NCI-H510A treated with DMSO at 0.1 percent for 48 hours (cell line): ENCODE measurements at places on chromosomes 2 and 18.

- DNase-seq, result no peak
Measured at GRCh38 chr2:117698287-117698686, 116.2 kb upstream of the DDX18 start.

DNA sequence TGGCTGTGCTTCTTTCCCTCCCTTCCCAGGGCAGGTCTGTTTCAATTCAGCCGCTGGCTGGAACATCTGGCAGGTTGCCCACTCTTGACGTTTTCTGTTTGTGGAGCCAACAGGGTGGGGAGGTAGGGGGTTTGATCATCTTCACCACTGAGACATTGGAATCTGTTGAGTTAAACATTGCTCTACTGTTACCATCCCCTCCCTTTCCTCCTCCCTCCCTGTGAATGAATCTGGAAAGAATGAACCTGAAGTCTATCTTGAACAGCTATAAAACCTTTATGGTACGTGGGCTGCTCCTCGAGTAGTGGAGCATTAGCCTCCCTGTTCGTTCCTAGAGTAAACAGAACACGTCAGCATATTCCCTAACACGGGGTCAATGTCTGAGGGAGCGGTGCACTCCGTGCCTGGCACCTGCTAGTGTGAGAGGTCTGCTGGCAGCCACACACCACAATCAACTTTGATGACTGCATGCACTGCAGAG lies 249.9 kb upstream of the RBBP8 start:
- DNase-seq, result no peak

DNA sequence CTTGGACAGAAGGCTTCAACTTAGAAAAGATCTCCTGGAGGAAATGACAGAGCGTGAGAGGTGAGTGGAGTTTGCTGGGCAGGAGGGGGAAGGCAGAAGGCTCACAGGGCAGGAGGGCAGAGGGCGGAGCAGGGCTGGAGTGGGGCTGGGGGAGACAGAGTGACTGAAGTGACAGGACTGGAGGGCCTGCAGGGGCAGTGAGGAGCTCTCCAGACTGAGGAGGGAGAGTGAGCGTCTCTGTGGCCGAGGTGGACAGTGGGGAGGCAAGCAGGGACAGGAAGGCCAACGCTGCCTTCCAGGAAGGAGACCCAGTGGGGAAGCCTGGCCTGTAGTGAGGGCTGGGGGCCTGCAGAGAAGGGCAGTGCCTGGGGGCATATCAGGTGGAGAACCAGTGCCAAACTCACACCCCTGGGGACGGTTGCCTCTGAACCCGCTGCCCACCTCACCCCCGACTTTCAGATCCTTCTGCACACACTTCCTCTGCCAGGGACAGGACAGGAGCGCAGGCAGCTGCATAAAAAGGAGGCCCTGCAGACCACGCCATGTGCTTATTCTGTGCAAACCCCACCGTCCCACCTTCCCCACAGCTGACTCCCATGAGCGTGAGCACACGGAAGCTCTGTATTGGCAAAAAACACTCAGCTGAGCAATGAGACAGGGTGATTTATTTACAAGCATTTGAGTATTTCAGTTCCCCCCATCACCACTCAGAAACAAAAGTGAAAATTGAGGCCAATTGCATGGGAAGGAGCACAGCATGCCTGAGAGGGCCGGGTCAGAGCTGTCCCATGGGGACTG lies 244.3 kb downstream of the FAM210A start:
- no peak for DNase-seq

DNA sequence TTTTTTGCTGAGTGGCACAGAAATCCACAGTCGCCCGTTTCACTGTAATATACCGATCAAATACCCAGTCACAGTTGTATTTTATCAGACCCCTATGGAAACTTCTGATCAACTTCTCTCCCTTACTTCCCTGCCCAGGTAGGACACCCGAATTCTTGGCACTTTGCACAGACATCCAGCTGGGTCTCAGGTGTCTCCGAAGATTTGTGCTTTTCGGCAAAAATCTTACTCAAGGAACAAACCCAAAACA lies 596 bp downstream of the MREG start:
- no peak for DNase-seq

GRCh38 chr2:71612581-71613402 lies 159.4 kb downstream of the DYSF start:
- no peak for DNase-seq

DNA sequence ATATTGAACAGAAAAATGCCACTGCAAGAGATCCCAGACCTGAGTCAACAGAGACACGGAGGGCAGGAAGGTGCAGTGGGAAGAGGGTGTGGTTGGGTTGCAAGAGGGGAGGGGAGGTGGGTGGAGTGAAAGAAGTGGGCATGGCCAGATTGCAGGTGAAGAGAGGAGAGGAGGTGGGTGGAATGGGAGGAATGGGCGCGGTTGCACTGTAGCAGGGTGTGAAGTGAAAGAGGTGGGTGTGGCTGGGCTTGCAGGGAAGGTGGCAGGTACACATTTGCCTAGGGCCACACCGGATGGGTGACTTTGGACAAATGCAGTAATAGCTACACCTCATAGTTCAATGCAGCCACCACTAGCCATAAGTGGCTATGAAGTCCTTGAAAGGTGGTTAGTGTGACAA lies 71.1 kb downstream of the DOCK10 start:
- peak; percentile 12 for DNase-seq

DNA sequence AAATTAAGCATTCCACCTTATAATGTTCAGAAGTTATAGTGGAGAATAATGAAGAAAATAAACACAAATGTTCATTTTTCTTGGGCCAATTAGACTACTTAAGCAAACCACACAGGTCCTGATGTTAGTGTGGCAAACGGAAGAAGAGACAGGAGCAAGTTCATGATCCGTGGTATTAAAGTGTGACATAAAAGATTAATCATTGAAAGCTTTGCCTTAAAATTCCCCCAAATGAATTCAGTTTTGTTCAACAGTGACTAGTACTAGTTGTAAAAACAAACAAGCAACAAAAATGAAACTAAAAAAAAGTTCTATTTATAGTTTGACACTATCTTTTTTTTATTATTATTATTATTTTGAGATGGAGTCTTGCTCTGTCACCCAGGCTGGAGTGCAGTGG lies 73.7 kb downstream of the RFTN2 start:
- DNase-seq, result no peak

DNA sequence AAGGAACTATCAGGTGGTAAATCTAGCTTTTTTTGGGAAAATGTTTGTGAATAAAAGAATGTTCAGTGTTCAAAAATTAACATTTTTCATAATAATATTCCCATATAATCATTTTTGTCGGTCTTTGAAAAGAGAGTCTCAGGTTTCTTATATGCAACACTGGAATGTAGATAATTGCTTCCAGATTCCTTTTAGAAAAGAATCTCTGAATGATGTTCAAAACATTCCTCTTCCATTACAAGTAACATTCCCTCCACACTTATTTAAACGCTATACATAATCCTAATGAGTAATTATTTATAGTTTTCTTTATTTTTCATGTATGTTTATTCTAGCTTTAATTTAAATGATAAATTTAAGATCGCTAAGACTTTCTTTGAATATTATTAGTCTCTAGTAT lies 7.0 kb downstream of the ZSWIM2 start:
- DNase-seq, result no peak

GRCh38 chr18:56321470-56321869 lies 316.9 kb downstream of the TXNL1 start:
- no peak for DNase-seq

DNA sequence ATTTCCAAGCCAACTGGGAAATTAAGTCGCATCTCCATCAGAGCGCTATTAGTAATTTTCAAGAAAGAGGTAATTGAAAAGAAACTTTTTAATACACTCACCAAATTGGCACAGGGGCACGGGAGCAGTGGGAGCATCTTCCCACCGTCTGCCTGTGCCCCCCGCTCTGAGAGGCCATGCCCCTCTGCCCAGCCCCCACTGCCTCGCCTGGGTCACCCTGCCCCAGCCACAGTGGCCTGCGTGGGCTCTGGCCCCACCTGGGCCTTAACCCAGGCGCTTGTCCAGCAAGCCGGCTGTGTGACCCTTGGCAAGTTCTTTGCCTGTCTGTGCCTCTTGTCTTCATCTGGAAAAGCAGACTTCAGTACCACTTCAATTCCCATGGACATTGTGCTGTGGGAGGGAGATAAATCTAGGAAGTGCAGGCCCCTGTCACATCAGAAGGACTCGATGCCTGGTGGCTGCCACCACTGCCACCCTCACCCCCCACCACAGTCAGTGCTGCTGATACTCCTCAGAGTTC lies 31.9 kb downstream of the GLI2 start:
- DNase-seq, result no peak

GRCh38 chr18:37778417-37779165 lies 213.0 kb upstream of the CELF4 start:
- peak; percentile 95 for DNase-seq

- peak; percentile 73 for DNase-seq
Measured at GRCh38 chr2:96868555-96869280, 1.2 kb downstream of the SEMA4C start.

DNA sequence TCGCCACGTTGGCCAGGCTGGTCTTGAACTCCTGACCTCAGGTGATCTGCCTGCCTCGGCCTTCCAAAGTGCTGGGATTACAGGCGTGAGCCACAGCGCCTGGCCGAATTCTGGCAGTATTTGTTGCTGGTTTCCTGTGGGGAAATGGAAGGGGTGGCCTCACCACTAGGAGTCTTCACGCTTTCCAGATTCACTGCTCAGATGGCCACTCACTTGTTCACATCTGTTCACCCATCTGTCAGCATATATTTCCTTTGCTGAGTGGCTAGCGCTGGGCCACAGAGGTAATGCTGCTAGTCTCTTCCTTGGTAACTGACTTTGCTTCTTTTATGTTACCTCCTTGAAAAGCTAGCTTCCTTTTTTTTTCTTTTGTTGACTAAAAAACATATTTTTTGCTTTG lies 27.2 kb downstream of the TMEM177 start:
- DNase-seq, result no peak

DNA sequence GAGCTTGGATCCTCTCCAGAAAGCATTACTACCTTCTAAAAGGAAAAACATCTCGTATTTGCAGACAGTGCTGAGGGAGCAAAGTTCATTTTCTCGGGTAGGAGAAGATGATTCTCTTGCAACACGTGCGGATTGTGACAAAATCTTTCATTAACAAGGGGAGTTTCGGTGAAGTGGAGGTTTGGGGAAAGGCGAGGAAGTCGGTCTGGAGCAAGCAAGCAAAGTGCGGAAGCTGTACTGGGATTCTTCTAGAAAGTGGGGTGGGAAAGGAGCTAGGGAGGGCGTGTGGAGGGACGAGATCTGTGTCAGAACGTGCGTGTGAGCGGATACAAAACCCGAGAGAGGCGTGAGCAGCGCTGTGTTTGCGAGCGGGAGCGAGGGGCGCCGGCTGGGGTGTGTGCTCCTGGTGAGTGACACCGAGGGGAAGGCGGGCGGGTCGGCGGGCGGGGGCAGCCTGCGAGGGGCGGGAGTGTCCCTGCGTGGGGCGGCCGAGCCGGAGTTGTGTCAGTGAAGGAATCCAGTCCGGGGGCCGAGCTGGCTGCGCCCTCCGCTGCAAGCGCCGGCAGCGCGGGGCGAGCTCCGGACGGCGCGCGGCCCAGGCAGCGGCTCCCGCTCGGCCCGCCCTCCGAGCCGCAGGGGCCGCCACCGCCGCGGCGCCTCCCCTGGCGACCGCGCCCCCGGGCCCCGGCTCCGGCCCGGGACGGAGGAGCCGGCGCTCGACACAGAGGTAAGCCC lies at the start of gene SPATS2L:
Gene SPATS2L, plus strand, starts transcription at position 498 of the 735 bp plus-strand sequence. CDS start 82,552 bp downstream, outside the sequence.
- DNase-seq, result peak; percentile 54

GRCh38 chr18:10228326-10228725 lies 226.1 kb upstream of the APCDD1 start:
- DNase-seq, result no peak

DNA sequence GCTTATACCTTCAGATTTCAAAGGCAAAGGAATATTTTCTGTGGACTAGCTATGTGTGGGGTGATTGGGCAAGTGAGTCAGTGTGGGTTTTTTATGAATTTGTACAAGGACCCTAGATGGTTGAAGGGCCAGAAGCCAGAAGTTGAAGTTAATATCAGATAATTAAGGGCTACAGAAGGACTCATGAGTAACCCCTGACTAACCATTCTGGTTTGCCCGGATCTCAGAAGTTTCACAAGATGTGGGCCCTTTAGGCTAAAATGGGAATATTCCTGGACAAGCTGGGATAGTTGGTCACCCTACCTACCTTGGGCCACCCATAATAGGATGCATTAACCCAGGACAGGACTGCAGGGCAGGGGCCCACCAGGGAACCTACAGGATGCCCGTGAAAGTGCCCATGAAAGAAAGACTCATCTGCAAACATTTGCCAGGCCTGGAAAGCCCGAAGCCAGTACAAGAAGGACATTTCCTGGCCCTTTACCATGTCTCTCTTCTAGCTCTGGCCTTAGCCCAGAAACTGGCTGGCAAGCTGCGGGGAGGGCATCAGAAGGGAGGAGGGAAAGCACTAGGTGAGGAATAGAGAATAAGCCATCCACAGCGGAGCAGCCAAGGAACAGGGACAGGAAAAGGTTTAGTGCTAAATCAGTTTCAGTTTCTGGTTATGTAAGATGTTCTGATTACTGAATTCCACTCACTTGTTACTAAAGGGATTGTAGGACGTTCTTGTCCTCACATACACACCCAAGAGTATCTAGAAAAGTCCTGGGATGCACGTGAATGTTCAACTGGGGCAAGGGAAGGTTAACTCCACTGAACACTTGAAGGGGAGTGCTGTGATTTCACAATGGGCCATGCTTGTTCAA lies 33.6 kb downstream of the GCG start:
- no peak for DNase-seq

- DNase-seq, result no peak
Measured at GRCh38 chr18:46578987-46579386, 78.0 kb downstream of the LOXHD1 start.

DNA sequence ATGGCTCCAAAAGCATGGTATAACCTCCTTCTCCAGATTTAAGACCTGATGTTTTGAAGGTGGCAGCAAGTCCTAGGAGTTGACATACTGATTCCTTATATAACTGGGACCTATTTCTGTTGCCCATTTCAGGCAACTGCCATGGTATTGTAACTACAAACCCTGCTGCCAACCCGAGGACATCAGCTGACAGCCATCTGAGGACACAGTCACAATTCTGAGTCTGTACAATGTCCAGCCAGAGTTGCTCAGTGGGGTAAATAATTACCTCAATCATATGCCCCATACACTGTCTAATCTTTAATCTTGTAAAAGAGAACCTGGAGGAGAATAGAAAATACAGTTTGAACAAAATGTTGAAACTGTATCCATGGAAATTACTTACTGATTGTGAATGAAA lies 8.7 kb upstream of the GAREM2 start:
- no peak for DNase-seq

DNA sequence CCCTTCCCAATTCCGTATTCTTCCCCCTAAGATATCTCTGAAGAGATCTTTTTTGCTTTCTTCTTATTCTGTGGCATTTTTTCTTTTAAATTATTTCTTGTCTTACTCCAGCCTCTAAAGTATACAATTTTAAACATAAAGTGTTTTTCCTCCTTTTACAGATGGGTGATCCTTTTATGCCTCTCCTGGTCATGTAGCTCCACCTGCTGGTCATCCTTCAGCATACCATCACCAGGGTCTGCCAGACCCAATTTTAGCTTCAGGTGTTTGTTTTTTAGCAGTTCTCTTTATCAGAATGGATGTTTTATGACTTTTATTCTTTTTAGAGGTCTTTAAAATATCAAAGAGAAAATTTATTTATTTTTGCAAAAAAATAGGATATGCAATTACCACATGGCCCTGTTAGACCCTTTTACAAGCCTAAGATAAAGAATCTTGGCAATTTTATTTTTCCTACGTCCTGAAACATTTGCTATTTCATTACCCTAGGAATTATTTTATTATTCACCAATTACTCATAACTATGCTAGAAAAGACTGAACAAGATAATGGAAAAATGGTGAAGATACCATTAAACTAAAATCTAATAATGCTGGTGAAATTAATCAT lies 55.5 kb downstream of the PIGN start:
- peak; percentile 88 for DNase-seq
